Left cardiac atrium (tissue), 4 donors: ENCODE measurements at places on chromosomes 2 and 18.

- no peak for DNase-seq
Observed at GRCh38 chr2:109409321-109410038, 204.3 kb downstream of the SEPTIN10 start.

DNA sequence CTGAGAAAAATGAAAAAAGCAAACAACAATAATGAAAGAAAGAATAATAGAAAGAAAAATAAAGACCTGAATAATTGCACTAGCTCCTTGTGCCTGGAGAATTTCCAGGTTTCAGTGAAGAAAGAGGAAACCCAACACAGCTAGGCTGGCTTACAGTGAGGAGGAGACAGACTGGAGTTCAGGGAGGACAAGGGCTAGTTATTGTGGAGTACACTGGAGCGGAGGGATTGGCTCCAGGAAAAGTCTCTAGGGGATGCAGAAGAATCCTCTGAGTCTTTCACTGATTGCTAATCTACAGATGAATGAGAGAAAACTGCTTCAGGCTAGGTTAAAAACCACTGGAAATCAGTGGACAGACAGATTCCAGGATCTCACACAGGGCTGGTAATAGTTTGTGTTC is 163.6 kb upstream of the RBMS1 start:
- DNase-seq: no peak

- no peak for DNase-seq
Observed at GRCh38 chr2:99035920-99036319, 99.9 kb upstream of the CRACDL start.

DNA sequence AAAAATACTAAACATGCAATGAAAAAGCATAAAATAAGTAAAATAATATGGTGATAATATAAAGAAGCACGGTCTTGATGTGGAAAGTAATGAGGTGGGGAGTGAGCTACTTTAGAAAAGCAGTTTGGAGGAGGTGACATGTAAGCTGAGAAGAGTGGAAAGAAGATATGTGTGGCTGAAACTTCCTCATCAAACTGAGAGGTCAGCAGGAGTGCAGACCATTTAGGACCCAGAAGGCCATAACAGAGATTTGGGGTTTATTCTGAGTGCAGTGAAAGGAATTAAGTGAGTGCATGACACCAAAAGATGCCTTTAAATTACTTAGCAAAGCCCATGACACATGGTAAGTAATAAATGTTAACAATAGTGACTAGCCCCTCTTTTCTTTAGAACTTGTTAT is 24.4 kb upstream of the TMEM182 start:
- no peak for DNase-seq

DNA sequence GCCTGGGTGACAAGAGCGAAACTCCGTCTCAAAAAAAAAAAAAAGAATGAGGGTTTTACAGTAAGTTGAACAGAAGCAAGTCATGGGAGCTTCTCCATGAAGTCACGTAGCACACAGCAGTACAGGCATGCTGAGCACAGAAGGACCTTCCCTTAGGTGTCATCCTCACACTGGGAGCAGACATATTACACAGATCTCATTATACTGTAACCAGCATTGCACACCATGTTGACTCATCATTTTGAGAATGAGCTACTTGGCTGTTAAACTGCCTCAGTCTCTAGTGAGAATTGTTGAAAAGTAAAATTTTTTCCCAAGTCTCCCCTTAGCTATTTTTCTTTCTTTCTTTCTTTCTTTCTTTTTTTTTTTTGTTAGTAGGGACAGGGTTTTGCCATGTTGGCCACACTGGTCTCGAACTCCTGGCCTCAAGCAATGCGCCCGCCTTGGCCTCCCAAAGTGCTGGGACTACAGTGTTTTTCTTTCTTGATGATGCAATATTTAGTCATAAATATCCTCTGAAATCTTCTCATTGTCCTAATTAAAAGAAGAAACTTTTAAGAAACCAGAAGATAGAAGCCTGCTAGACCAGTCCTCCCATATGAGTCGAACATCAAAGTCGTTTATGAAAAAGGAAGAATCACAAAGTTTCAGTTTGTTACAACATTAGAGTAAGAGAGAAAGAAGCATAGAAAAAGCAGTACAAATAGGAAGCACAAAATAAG is 37.9 kb upstream of the PPP1CB start:
- DNase-seq: no peak
